ENCODE measurements at places on chromosomes 16 and 17. TPM values are rescaled to one million over a fixed set of nuclear protein-coding genes. Genes with fewer than 3 reads are reported as not detected.

DNA sequence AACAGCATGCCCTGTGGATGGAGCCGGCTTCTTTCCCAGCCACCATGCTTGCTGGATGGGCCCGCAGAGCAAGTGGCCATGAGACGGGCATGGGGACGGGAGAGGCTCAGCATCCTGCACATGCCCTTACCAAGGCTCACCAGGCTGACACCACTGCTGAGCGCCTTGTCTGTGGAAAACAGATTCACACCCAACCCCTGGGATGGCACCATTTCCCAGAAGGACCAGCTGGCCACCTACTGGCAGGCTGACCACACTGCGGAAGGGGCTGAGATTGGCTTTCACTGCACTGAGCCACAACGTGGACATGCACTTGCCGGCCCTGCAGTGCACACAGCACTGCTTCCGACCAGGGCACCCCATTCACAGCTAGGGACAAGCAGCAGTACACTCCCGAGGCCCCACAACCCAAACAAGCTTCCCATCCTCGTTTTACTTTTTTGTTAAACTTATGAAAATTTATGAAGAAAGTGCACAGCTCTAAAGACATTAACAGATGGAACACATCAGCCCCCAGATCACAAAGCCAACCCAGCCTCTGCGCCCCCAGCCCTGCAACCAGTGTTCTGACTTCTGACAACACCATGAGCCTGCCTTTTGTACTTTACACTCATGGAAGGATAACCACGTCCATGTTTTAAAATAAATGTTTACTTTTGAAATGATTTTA lies 13.9 kb upstream of the KRTAP17-1 start:
- DNase-seq, result no peak

DNA sequence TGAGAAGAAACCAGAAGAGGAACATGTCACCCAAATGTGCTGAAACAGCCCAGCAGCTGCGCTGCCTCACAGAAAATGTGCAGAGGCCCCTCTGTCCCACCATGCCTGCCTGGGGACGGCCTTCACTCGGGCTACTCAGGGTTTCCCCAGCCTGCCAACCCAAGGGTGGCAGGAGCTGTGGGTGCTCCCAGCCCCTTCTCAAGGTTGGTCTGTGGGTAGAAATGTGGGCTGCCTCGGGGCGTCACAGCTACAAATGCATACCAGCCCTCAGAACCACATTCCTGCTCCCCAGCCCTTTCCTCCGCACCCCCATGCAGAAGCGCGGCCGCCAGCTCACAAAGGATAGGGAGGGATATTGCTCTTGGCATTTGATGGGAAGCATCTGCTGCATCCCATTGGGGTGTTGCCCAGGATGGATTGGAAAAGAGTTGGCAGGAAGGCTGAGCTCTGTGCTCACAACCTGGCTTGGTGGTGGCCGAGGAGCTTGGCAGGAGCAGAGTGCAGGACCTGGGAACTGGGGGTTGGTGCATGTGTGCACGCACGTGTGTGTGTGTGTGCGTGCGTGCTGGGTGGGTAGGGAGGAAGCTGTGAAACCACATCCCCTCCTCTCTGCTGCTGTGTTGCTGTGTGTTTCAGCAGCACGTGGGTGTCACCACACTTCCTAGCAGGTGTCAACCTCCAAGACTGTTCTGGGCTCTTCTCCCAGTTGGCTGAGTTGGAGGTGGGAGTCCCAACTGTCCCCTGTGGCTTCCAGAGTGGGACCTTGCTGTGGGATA lies 304.4 kb downstream of the SEC14L1 start:
- DNase-seq, result no peak

- peak; percentile 20 for DNase-seq
Observed at GRCh38 chr17:34178092-34178491, 77.0 kb upstream of the CCL2 start.

DNA sequence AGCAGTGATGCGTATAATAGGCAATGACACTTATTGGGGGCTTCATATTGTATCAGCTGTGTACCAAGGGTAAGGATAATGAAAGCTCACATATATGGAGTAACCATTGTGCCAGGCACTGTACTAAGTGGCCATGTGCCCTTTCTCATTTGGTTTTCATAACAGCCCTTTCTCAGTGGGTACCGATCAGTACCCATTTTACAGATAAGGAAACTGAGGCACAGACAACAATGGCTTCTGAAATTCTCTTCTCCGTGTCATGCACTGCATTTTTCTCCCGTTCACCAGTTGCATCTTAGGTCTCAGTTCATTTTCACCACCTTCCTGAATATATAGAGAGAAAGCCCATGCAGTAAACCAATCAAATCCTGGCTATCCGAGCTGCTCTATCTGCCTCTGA lies 216.7 kb upstream of the RBFOX1 start:
- no peak for DNase-seq

Gene WDR59
- total RNA-seq, result 20.2 TPM

- DNase-seq, result no peak
Observed at GRCh38 chr16:10995565-10995964, 51.2 kb downstream of the CLEC16A start.

DNA sequence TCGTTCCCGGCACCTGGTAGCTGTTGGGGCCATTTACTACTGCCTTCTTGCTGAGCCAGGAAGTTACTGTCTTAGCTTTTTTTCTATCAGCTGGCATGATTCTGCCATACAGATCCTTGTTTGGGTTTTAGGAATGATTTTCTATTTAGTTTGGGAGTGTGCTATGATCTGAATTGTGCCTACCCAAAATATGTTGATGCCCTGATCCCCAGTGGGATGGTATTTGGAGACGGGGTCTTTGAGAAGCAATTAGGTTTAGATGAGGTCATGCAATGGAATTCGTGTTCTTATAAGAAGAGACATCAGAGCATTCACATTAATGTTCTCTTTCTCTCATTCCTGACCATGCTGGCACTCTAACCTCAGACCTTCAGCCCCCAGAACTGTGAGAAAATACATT lies 59.4 kb upstream of the HS3ST2 start:
- DNase-seq, result no peak

DNA sequence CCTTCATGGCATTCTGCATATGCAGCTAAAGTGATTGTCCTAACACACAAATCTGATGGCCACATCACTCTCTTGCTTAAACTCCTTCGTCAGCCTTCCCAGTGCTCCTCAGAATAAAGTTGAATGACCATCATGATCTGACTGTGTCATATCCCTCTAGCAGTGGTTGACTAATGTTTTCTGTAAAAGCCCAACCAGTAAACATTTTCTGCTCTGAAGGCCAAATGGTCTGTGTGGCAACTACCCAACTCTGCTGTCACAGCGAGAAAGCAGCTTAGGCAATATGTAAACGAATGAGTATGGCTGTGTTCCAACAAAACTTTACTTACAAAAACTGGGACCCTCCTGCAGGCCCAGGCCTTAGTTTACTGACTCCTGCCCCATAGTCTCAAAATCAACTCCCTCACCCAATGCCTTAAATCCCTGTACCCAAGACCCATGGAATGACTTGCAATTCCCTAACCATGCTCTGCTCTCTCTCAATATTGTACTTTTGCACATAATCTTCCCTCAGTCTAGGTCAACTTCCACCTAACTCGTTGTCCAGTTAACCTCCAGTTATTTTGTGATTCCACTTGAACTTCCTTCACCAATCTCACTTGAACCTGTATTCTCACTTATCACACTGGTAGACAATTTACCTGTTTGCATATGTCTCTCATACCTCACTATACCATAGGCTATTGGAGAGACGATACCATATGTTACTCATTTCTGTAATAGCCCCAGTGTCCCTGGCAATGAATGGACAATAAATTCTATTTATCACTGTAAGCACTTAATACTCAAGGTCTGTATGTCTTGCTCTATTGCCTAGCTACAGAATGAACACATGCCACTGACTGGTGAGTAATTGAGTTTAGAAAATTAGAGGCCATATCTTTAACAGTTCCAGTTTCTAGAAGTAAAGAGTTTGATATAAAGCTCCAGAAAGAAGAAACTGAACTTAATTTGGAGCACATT lies 29.1 kb downstream of the TMEM100 start:
- no peak for DNase-seq

- DNase-seq, result no peak
Observed at GRCh38 chr17:33469421-33469820, 176.3 kb upstream of the ASIC2 start.

GRCh38 chr16:72517154-72517553 lies 345.2 kb upstream of the PMFBP1 start:
- DNase-seq, result no peak

Gene INCA1
- total RNA-seq, result 0.39 TPM
